ENCODE measurements at places on chromosomes 6 and 20.

GRCh38 chr6:150470960-150471665, 102.3 kb downstream of the IYD start:
- no peak for DNase-seq

GRCh38 chr6:20589266-20589665, 55.0 kb downstream of the CDKAL1 start:
- DNase-seq: peak; percentile 21

DNA sequence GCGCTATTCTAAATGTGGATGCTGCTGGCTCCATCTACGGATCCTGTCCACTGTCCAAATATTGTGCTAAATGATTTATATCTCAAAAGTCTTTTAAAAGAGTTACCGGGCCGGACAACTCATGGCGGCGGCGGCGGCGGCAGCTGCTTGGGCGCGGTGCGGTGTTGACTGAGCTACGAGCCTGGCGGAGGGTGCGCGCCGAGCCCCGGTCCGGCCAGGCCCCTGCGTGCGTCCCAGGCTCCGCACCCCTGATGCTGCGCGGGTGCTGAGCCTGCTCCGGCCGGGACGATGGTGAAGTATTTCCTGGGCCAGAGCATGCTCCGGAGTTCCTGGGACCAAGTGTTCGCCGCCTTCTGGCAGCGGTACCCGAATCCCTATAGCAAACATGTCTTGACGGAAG, 303.4 kb downstream of the CENPW start:
- DNase-seq: no peak

DNA sequence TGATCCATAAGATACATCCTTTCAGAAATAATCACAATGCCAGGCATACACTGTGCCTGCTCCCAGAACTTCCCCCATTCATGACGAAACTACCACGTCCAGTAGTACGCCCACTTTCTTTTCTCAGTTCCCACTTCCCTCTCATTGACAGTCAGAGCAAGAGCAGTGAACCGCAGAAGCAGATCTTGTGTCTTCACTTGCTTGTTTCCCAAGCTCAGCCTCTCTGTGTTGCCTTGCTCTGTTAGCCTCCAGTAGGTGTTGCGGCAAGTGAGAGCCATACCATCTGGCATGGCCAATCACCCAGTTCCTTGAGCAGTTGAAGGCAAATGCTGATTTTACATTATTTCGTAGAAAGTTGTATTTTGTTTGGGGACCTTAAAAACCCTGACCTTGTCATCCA, 11.7 kb downstream of the UST start:
- DNase-seq: no peak

GRCh38 chr6:147930745-147931144, 411.9 kb upstream of the SASH1 start:
- DNase-seq: no peak

DNA sequence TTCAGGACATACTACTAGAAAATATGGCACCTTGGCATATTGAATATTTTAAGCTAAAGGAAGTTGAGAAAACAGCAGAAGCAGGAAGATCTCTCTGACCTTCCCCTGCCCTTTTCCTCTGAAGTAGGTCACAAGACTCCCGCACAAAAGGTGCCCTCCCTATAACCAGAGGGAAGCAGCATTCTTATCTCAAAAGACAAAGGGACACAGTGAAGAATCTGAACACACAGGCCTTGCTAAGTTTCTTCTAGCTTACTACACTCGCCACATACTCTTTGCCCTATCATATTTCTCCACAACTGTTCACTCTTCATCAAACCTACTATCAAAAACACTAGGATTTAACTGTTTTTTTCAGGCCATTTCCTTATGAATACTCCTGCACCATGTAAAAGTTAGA, 151.2 kb downstream of the ELOVL4 start:
- no peak for DNase-seq

DNA sequence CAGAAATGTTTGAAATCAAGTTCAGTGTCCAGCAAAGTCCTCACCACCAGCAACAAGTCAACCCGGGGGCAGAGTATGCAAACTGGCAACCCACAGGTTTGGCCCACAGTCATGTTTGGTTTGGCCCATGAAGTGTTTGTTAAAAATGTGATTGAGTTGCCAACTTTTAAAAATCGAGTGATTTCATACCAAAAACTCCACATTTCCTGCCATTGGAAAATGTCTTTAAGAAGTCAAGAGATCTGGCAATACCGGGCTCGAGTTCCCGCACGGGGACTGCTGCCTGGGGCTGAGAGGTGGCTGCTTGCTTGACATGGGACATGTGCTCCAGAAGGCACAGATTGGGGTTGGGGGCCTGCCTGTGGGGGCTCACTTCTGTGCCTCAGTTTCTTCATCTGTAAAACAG, 36.1 kb downstream of the PREX1 start:
- no peak for DNase-seq

DNA sequence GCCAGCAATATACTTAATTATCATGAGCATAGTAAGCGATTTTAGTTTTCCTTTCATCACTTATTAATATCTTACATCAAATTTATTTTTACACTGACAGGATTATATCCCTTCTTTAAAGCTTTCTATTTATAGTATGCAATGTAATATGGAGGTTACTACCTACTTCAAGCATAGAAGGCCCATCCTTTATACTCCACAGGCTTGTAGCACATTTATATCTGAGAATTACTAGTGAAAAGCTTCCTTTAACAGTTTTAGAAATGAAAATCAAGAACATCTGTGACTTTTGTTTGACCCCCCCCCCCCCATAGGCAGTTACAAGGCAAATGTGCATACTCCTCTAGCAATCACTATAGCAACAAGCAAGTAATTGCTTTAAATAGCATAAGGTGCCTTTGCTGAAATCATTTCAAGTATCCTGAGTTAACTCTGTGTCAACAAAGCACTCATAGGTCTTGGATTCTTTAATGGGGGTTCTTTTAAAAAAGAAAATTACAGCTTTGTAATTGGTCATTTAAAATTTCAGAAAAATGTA, 917.7 kb downstream of the PHF3 start:
- DNase-seq: no peak

DNA sequence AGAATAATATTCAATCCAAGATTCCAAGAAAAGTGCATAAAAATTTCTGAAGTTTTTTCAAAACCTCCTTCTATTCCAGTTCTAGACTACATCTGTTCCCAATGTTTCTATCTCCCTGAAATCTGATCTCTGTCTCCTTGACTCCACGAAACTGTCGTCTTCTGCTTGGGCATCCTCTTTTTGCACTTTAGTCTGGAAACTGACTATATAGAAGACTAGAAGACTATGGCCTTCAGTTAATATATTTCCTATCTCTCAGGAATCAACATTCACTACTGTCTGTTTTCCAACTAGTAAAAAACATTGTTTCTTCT, 745.4 kb upstream of the ADGRB3 start:
- DNase-seq: no peak

- DNase-seq: no peak
Observed at GRCh38 chr6:136499370-136499769, 50.9 kb downstream of the MAP7 start.

- no peak for DNase-seq
Observed at GRCh38 chr6:74588094-74588832, 617.6 kb downstream of the COL12A1 start.

DNA sequence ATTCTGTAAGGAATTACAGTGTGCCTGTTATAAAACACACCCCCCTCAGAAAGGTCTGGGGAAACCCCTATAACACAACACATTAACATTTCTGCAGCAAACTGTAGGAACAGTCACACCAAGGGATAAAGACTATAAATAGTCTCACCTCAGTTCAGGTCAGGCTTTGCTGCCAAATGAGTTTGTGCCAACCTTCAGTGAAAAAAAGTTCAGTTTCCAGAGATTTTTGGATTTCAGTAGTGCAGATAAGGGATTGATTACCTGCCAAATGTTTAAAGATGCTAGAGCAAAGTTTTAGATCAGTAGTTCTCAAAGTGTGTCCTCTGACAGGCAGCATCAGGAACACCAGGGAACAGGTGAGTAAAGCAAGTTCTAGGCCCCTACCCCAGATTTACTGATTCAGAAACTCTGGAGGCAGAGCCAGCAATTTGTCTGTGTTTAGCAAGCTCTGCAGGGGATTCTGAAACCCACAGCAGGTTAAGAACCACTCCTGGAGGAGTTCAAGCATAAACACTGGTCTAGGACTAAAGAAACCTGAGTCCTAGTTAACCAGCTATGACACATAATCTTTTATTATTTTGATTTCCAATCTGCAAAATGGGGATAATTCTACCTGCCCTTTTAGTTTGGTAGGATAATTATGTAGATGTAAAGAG, 111.0 kb downstream of the RCAN2 start:
- no peak for DNase-seq

GRCh38 chr6:86937219-86938079, at the start of gene HTR1E:
Gene HTR1E, plus strand, starts transcription at chr6:86937528. Its CDS starts 77,807 bp downstream, at chr6:87015335.
- no peak for DNase-seq

DNA sequence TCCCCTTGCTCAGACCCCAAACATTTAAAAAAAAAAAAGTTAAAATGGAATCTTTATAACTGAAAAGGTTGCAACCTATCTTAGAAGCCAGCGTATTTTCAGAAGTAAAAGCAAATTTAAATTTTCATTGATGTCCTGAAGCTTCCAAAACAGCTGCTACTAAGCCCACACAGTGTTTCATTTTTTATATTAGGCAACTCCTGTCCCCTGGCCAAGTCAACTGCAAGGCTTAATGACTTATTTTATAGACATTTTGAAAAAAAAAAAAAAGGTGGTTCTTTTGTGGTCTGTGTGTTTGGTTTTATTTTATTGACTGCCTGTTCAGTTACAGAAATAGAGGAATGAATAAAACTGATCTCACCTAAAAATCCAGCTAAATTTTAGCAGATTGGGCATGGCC, 13.0 kb downstream of the CFAP61 start:
- peak; percentile 68 for DNase-seq

DNA sequence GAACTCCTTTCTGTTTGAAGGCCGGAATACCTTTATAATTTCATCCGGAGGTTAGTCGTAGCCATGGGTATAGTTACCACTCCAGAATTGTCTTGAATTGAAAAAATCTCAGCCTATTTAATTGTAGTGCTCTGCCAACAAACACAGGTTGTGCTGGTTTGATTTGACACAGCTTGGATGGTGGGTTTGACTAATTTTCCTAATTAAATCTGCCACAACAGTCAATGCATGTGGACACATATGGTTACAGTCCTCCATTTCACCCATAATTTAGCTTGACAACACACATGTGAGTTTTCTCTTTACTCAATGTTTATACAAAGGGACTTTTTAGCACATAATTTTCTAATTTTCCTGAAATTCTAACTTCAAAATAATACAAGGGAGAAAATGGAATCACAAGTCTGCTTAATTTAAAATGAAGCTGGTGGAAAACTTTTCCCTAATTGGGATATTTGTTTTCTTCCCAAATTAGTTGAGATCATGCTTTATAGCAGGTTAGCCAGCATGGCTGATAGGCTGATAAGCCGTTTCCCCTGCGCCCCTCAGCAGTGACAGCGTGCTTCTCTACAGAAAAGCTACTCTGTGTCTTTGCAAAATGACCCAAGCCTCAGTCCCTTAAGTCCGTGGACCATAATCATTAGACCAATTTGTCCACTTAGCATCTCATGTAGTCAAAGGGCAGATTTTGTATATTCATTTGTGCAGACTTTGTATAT, 463.5 kb upstream of the FLRT3 start:
- no peak for DNase-seq

DNA sequence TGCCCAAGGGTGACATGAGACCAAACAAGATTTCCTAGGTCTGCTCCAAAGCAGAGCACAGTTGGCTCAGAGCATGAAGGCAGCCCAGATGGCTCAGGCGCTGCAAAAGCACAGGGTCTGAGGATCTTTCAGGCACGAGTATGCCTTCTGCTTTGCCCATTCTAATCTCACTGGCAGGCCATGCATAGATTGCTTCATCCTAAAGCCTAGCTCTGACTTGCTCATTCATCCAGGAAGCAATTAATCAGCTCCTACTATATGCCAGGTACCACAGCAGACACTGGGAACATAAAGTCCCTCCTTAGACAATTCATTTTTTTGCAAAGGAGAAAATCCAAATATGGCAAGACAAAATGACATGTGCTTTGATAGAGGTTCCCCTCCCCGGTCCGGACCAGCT, 31.2 kb downstream of the GPLD1 start:
- no peak for DNase-seq

- no peak for DNase-seq
Observed at GRCh38 chr20:23046431-23046830, 3.0 kb downstream of the THBD start.

DNA sequence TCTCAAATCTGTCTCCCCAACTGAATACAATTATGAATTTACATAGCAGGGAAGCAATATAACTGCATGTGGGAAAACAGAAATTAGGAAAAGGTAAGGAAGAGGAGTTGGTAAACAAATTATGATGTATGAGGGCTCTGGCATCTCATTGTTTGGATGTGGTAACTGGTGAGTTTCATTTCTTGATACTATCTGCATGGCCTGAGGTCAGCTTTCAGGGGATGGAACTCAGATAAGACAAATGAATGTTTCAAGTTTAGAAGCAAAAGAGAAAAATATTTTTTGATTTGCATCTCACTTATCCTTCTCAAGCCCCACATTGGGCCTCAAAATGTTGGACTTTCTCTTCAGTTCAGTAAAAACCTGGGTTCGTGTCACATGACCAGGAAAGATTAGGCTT, 302.2 kb upstream of the GJE1 start:
- no peak for DNase-seq

GRCh38 chr6:14674867-14675648, 557.5 kb downstream of the CD83 start:
- no peak for DNase-seq

GRCh38 chr20:60921022-60921622, 330.9 kb upstream of the CDH4 start:
- DNase-seq: no peak

- no peak for DNase-seq
Observed at GRCh38 chr6:33958526-33959328, 154.9 kb upstream of the MLN start.

GRCh38 chr6:167968091-167968490, 29.4 kb upstream of the KIF25 start:
- no peak for DNase-seq

- DNase-seq: no peak
Observed at GRCh38 chr20:13862245-13862644, 77.4 kb downstream of the NDUFAF5 start.

DNA sequence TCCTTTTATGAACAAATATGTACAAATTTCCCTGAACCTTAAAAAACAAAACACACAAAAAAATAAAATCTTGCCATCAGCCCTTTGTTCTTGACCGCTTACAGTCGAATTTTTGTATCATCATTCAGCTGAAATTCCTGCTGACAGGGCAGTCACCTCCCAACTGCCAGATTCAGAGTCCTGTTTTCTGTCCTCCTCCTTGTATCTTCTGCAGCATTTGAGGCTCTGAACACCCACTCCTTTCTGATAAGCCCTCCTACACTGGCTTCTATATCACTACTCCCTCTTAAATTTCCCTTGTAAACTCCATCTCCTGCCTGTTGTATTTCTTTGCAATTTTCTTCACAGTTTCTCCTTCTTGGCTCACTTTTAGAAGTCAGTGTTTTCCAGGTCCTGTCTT, 77.8 kb upstream of the CCN6 start:
- DNase-seq: no peak

Data from GF-D8 (cell line).